Activated CD4-positive, alpha-beta T cell treated with anti-CD3 and anti-CD28 coated beads for 36 hours (primary cell): ENCODE measurements at places on chromosomes 5 and 9. TPM values are rescaled to one million over a fixed set of nuclear protein-coding genes. Genes with fewer than 3 reads are reported as not detected.

The CMYA5 gene
- 0.25 TPM for total RNA-seq

The TNC gene
- total RNA-seq = 0.11 TPM

- no peak for DNase-seq
Measured at GRCh38 chr5:157713830-157714595, 17.2 kb upstream of the THG1L start.

- DNase-seq = peak; percentile 91
Measured at GRCh38 chr5:111254613-111255012, 30.4 kb downstream of the CAMK4 start.

GRCh38 chr5:76986825-76987526, 34.1 kb downstream of the CRHBP start:
- DNase-seq = no peak
